Right lung (tissue), 10 donors: ENCODE measurements at places on chromosomes 11 and 22. TPM values are rescaled to one million over a fixed set of nuclear protein-coding genes. Genes with fewer than 3 reads are reported as not detected.

- no peak for DNase-seq
These were observed 88.1 kb downstream of the MICAL2 start for GRCh38 chr11:12198251-12199222.

DNA sequence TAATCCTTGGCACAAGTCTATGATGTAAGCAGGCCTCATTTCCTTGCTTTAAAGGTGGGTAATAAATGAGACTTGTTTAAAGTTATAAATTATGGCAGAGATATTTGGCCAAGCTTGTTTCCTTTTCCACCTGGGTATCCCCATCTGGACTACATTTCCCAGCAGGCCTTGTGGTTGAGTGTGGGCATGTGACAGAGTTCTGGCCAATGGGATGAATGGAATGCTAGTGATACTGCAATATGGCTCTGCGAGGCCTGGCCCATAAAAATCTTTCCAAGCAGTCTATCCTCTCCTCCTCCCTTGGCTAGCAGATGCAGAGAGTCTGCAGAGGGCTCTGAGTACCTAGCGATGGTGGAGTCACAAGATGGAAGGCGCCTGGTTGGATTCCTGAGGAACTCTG lies 102.5 kb downstream of the TIMP3 start:
- DNase-seq = no peak

Gene MMP12
- not detected for polyA plus RNA-seq

Gene IL17REL
- 0.15 TPM for polyA plus RNA-seq

Gene NXPE1
- 0.04 TPM for polyA plus RNA-seq

DNA sequence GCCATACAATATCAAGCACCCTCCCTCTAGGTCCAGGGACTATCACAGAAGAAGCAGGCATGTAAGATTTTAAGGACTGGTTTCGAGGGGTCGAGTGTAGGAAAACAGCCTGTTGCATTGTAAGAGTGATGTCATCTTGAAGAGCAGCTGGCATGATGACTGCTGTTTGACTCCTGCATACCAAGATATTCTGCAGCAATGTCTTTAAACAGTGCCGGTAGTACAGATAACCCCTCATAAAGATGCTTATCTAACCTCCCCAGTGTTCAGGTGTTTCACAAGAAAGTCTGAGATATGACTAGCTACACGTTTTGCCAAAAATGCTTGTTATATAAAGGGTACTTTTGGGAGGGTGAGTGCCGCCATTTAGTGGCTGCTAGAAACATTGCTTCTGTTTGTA lies 12.0 kb downstream of the FAM111A start:
- no peak for DNase-seq

GRCh38 chr11:69704508-69705253 lies 859 bp upstream of the FGF19 start:
- no peak for DNase-seq

Gene MUC6
- polyA plus RNA-seq = 0.24 TPM

Gene MLC1
- 2.0 TPM for polyA plus RNA-seq

- peak; percentile 20 for DNase-seq
These were observed 33.4 kb upstream of the API5 start for GRCh38 chr11:43278193-43278956.

Gene IZUMO1R
- not detected for polyA plus RNA-seq

GRCh38 chr11:130513132-130513531 lies 64.7 kb downstream of the ADAMTS15 start:
- no peak for DNase-seq

DNA sequence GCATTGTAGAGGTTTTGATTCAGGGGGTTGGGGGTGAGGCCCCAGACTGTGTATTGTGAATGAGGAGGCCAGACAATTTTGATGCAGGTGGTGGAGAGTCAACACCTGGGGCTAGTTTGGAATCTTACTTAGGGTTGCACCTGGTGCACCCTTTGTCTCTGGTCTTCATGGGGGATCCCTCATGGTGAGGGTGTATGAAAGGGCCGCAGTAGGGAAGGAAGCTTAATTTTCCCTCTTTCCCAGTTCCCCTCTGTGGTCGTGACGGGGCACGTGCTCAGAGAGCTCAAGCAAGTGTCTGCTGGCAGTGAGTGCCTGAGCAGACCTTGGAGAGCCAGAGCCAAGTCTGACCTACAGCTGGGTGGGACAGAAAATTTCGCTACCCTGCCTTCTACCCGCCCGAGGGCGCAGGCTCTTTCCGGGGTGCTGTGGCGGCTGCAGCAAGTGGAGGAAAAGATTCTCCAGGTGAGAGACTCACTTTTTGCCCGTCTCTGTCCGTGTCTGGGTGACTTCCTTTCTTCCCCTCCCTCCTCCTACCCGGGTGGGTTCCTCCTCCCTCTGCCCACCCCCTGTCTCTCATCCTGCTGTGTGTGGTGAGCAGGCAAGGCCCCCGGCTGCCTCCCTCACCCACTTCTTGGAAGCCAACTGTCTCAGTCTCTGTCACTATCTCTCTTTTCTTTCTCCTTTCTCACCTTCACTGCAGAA lies 131.7 kb downstream of the MICAL2 start:
- no peak for DNase-seq

Gene SNX32
- 3.1 TPM for polyA plus RNA-seq

Gene KCNJ11
- 11.9 TPM for polyA plus RNA-seq

Gene OR8G5
- not detected for polyA plus RNA-seq

Gene MRGPRX4
- not detected for polyA plus RNA-seq

Gene B4GALNT4
- 46.7 TPM for polyA plus RNA-seq

Gene ZNF195
- polyA plus RNA-seq = 31.3 TPM
